ENCODE measurements at places on chromosomes 7 and 10. TPM values are rescaled to one million over a fixed set of nuclear protein-coding genes. Genes with fewer than 3 reads are reported as not detected.

The CALML5 gene
- total RNA-seq: not detected

The FRMD4A gene
- total RNA-seq: 58.9 TPM

The STEAP1B gene
- 18.9 TPM for total RNA-seq

The ARID5B gene
- total RNA-seq: 95.3 TPM

The NPVF gene
- not detected for total RNA-seq

The LRGUK gene
- 0.13 TPM for total RNA-seq

The PDE6C gene
- not detected for total RNA-seq

The NUPR2 gene
- not detected for total RNA-seq

Data from aortic smooth muscle cell (primary cell).